Umbilical cord (tissue), 2 donors: ENCODE measurements at places on chromosomes 4 and X. TPM values are rescaled to one million over a fixed set of nuclear protein-coding genes. Genes with fewer than 3 reads are reported as not detected.

Gene DRP2
- total RNA-seq, result 1.4 TPM

Gene SPRY1
- total RNA-seq, result 28.2 TPM

Gene CCDC110
- 14.4 TPM for total RNA-seq

Gene SSX4
- not detected for total RNA-seq

Gene SPON2
- total RNA-seq, result 84.3 TPM

Gene NCAPG
- total RNA-seq, result 10.4 TPM
